ENCODE measurements at places on chromosomes 12 and 14.

DNA sequence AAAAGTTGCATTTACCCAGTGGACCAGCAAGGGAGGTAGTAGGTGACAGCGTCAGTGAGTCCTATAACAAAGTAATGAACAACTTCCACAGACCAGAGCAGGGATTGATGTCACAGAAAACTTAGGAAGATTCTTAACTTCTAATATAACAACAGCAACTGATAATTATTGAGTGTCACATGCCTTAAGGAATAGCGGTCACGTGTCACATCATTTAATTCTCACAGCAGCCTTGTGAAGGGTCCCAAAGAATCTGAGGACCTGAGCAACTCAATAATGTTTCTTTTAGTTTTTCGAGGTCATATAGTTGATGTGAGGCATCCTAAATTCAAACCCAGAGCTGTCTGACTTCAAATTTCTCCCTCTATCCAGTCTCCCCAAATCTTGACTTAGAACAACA is 422.2 kb downstream of the EGLN3 start:
- DNase-seq: no peak
- no peaks in the 10 kb centered on the region for H3K4me1 ChIP-seq
- no peak overlapping the region for H3K4me3 ChIP-seq
- H3K36me3 ChIP-seq: no peaks in the 10 kb centered on the region
- H3K27me3 ChIP-seq: no peaks in the 10 kb centered on the region

GRCh38 chr14:31326111-31326510 is 94.2 kb downstream of the HEATR5A start:
- no peak overlapping the region for H3K4me3 ChIP-seq
- peaks cover 4% of the 10 kb centered on the region for H3K4me1 ChIP-seq
- no peaks in the 10 kb centered on the region for H3K27me3 ChIP-seq
- H3K36me3 ChIP-seq: no peaks in the 10 kb centered on the region
- H3K27ac ChIP-seq: no peak overlapping the region

GRCh38 chr12:101642115-101643067 is 47.6 kb downstream of the MYBPC1 start:
- no peak overlapping the region for H3K4me3 ChIP-seq
- DNase-seq: peak; percentile 86
- H3K4me1 ChIP-seq: peaks cover 9% of the 10 kb centered on the region
- H3K27me3 ChIP-seq: no peaks in the 10 kb centered on the region

GRCh38 chr12:65792724-65793123 is 31.6 kb upstream of the HMGA2 start:
- no peak overlapping the region for H3K4me3 ChIP-seq
- H3K27me3 ChIP-seq: no peaks in the 10 kb centered on the region
- H3K36me3 ChIP-seq: no peaks in the 10 kb centered on the region

- no peaks in the 10 kb centered on the region for H3K27me3 ChIP-seq
- H3K36me3 ChIP-seq: no peaks in the 10 kb centered on the region
- H3K4me3 ChIP-seq: no peak overlapping the region
- H3K4me1 ChIP-seq: peaks cover under 1% of the 10 kb centered on the region
- no peak for DNase-seq
Measured at GRCh38 chr14:96792591-96792990, 4.6 kb upstream of the VRK1 start.

GRCh38 chr12:11576104-11576503 is 73.4 kb upstream of the ETV6 start:
- DNase-seq: no peak
- no peak overlapping the region for H3K27ac ChIP-seq
- H3K4me3 ChIP-seq: no peak overlapping the region
- H3K27me3 ChIP-seq: no peaks in the 10 kb centered on the region

DNA sequence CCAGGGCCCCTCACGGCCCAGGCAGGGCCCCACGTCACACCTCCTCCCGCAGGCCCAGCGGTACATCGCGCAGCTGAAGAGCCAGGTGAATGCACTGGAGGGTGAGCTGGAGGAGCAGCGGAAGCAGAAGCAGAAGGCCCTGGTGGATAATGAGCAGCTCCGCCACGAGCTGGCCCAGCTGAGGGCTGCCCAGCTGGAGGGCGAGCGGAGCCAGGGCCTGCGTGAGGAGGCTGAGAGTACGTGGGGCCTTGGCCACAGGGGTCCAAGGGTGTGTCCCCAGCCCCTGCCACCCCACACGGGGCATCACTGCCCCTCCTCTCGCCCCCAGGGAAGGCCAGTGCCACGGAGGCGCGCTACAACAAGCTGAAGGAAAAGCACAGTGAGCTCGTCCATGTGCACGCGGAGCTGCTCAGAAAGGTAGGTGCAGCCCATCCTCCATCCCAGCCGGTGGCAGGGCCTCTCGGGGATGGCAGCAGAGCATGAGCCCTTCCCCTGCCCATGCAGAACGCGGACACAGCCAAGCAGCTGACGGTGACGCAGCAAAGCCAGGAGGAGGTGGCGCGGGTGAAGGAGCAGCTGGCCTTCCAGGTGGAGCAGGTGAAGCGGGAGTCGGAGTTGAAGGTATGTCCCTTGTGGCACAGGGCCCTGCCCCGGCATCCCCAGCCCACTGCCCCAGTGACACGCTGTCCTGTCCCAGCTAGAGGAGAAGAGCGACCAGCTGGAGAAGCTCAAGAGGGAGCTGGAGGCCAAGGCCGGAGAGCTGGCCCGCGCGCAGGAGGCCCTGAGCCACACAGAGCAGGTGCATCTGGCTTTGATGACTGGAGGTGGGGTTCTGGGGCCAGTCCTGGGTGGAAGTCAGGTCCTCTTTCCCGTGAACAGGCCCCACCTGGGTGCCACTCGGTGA is 20.9 kb downstream of the HIP1R start:
- H3K4me3 ChIP-seq: no peak overlapping the region
- no peak overlapping the region for H3K27ac ChIP-seq
- peaks cover 17% of the 10 kb centered on the region for H3K4me1 ChIP-seq
- no peaks in the 10 kb centered on the region for H3K27me3 ChIP-seq
- peaks cover 27% of the 10 kb centered on the region for H3K36me3 ChIP-seq

DNA sequence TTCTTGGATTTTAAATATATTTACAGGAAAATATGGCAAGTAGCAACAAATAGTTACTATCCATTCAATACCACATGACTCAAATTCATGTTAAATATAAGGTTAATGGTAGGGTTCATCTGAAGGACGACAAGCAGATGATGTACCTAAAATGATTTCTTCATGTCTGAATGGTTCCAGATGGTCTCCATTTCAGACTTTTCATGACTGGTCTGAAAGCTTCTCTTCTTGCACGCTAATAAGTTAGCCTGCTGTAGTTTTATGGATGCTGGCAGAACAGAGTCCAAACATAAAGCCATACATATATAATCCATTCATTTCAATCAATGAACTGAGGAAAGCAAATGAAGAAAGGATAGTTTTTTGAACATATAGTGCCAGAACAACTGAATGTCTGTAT is 257.0 kb upstream of the MGAT4C start:
- no peaks in the 10 kb centered on the region for H3K36me3 ChIP-seq
- H3K27me3 ChIP-seq: no peaks in the 10 kb centered on the region
- H3K4me1 ChIP-seq: no peaks in the 10 kb centered on the region
- no peak overlapping the region for H3K27ac ChIP-seq

DNA sequence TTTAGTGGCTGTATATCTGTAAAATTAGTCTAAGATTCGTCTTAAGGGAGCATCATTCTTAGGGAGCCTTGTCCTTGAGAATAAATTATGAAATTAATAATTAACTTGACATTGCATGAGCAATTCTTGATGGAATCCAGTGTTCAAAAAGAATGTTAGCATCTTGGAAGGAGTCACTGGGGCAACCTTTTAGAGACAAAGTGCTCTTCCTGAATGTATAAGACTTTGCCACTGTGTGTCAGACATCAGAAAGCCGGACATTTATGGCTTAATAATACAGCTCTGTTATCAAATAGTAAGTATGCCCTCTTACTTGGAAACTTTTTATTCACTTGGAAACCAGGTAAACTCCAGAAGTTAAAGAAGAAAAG is 83.3 kb downstream of the CCER1 start:
- H3K4me3 ChIP-seq: no peak overlapping the region
- no peaks in the 10 kb centered on the region for H3K36me3 ChIP-seq
- no peaks in the 10 kb centered on the region for H3K4me1 ChIP-seq

- no peak overlapping the region for H3K27ac ChIP-seq
- no peaks in the 10 kb centered on the region for H3K36me3 ChIP-seq
- H3K4me1 ChIP-seq: no peaks in the 10 kb centered on the region
- H3K27me3 ChIP-seq: no peaks in the 10 kb centered on the region
- H3K4me3 ChIP-seq: no peak overlapping the region
Measured at GRCh38 chr14:96752125-96752524, 45.1 kb upstream of the VRK1 start.

GRCh38 chr12:31874961-31875608 is 84.1 kb upstream of the RESF1 start:
- peak overlapping the region; percentile 57 for H3K27ac ChIP-seq
- no peaks in the 10 kb centered on the region for H3K4me1 ChIP-seq
- H3K27me3 ChIP-seq: no peaks in the 10 kb centered on the region

- DNase-seq: no peak
- H3K36me3 ChIP-seq: no peaks in the 10 kb centered on the region
- no peaks in the 10 kb centered on the region for H3K4me1 ChIP-seq
- no peak overlapping the region for H3K27ac ChIP-seq
- H3K27me3 ChIP-seq: no peaks in the 10 kb centered on the region
Measured at GRCh38 chr12:68011882-68012207, 22.6 kb downstream of the IFNG-AS1 start.

DNA sequence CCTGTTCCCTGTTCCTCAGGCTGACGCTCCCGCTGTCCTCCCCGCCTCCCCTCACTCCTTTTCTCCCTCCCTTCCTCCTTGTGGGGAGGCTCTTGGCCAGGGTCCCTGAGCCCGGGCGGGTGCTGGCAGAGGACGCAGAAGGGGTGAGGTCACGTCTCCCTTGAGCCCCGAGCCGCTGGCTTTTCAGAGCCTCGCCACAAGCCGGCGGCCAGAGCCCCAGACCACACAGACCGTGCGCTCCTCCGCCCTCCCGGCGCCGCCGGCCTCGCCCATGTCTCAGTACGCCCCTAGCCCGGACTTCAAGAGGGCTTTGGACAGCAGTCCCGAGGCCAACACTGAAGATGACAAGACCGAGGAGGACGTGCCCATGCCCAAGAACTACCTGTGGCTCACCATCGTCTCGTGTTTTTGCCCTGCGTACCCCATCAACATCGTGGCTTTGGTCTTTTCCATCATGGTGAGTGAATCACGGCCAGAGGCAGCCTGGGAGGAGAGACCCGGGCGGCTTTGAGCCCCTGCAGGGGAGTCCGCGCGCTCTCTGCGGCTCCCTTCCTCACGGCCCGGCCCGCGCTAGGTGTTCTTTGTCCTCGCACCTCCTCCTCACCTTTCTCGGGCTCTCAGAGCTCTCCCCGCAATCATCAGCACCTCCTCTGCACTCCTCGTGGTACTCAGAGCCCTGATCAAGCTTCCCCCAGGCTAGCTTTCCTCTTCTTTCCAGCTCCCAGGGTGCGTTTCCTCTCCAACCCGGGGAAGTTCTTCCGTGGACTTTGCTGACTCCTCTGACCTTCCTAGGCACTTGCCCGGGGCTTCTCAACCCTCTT is at the start of gene TMEM233:
TMEM233 (plus strand) TSS at position 197 of the 821 bp plus-strand sequence; CDS start at position 272, 75 bp downstream.
- no peak within 1 kb of the TSS for H3K27ac ChIP-seq
- H3K4me1 ChIP-seq: peaks cover 14% of the 10 kb centered on the region
- H3K4me3 ChIP-seq: no peak within 1 kb of the TSS
- H3K27me3 ChIP-seq: peaks cover 5% of the 10 kb centered on the region
- no peak for DNase-seq

DNA sequence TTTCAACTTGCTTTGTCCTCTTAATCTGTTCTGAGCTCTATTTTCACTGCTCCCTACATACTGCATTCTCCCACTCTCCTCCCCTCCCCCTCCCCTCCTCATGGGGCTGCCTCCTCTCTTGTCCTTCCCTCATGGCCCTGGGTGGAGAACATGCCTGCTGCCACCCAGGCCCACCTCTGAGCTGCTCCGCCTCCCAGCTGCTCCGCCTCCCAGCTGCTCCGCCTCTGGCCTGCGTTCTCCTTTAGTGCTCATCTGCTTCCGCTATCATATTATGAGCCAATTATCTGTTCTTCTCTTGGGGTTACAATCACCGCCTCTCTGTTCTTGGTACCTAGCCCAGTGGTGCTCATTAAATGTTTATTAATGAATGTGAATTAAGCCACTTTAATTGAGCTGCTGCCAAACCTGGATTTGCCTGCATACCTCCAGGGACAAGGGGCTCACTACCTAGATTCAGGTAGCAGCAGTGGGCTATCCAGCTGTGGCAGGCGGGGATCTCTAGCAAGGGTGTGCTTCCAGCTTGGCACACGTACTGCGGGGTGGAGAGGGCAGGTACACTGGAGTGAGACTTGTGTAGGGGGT is 32.0 kb upstream of the FAM181A start:
- no peaks in the 10 kb centered on the region for H3K4me1 ChIP-seq
- DNase-seq: no peak
- H3K36me3 ChIP-seq: no peaks in the 10 kb centered on the region

- H3K27me3 ChIP-seq: no peaks in the 10 kb centered on the region
- H3K4me1 ChIP-seq: no peaks in the 10 kb centered on the region
- no peak overlapping the region for H3K27ac ChIP-seq
- DNase-seq: no peak
- no peak overlapping the region for H3K4me3 ChIP-seq
Measured at GRCh38 chr14:81252278-81252677, 31.5 kb upstream of the GTF2A1 start.

- H3K4me1 ChIP-seq: no peaks in the 10 kb centered on the region
- H3K36me3 ChIP-seq: no peaks in the 10 kb centered on the region
- H3K4me3 ChIP-seq: no peak overlapping the region
- H3K27me3 ChIP-seq: no peaks in the 10 kb centered on the region
Measured at GRCh38 chr12:71007020-71007419, 86.5 kb upstream of the PTPRR start.

GRCh38 chr12:11713202-11713601 is 63.7 kb downstream of the ETV6 start:
- H3K4me1 ChIP-seq: peaks cover 33% of the 10 kb centered on the region
- H3K4me3 ChIP-seq: no peak overlapping the region
- H3K36me3 ChIP-seq: no peaks in the 10 kb centered on the region

DNA sequence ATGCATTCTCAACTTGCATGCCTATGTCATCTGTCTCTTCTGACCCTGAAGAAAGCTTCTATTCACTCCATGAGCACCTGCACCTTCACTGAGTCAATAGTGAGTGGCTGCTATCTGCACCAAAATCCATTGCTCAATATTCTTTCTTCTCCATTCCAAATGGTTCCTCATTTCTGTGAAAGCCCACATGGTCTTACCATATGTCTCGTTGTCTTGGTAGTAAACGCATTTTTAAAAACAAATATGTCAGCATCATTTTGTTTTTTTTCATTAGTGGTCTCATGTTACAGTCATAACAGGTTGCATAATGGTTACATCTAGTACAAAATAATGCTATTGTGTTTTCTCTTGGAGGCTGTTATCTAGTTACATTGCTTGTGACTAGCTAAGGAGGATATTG is 106.9 kb upstream of the CPM start:
- H3K27ac ChIP-seq: no peak overlapping the region
- no peak for DNase-seq
- no peaks in the 10 kb centered on the region for H3K4me1 ChIP-seq
- H3K27me3 ChIP-seq: no peaks in the 10 kb centered on the region
- no peaks in the 10 kb centered on the region for H3K36me3 ChIP-seq

- peaks cover 7% of the 10 kb centered on the region for H3K4me1 ChIP-seq
- H3K27ac ChIP-seq: no peak overlapping the region
- DNase-seq: peak; percentile 35
- peaks cover 4% of the 10 kb centered on the region for H3K27me3 ChIP-seq
- H3K4me3 ChIP-seq: no peak overlapping the region
Measured at GRCh38 chr14:104600141-104600643, 4.4 kb downstream of the TMEM179 start.
